ENCODE measurements at places on chromosomes 3 and 15. TPM values are rescaled to one million over a fixed set of nuclear protein-coding genes. Genes with fewer than 3 reads are reported as not detected.
A peak's percentile ranks its signal among the peaks of the same experiment; 100 is the strongest.

The TMEM266 gene
- total RNA-seq: not detected

The TMCO5A gene
- total RNA-seq: not detected

The ALG1L2 gene
- total RNA-seq: 1.6 TPM

The GHSR gene
- not detected for total RNA-seq

The GOLGA8R gene
- 0.54 TPM for total RNA-seq

The WDR49 gene
- total RNA-seq: not detected

The CCDC51 gene
- total RNA-seq: 21.5 TPM

The GOLGA8N gene
- 1.8 TPM for total RNA-seq

The TRMT10C gene
- 21.8 TPM for total RNA-seq

The HRG gene
- not detected for total RNA-seq

The ACP3 gene
- 23.5 TPM for total RNA-seq

GRCh38 chr3:47404955-47405790 lies 24.4 kb downstream of the PTPN23 start:
- no peak for DNase-seq

- DNase-seq: no peak
These were observed 116.9 kb downstream of the NFKBIZ start for GRCh38 chr3:101966226-101966625.

DNA sequence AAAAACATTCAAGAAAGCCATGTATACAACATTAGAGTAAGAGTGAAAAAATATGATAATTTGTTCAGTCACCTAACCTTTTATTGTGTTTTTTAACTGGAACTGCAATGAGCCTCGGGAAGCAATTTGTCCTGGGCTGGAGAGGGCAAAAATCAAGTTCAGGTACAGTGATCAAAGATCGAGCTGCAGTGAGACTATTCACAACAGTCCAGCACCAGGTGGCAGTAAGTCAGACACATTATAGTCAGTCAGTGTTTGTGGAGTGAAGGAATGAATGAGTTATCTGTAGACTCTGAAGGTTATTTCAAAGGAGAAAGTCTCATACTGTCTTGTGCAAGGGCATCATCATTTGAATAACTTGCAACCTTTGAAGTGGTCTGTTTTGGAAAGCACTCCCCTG lies 116.6 kb downstream of the CHDH start:
- no peak for DNase-seq

- no peak for DNase-seq
These were observed 6.0 kb downstream of the ANXA2 start for GRCh38 chr15:60391722-60392315.

- no peak for DNase-seq
These were observed 4.6 kb upstream of the P2RY14 start for GRCh38 chr3:151282921-151283320.

DNA sequence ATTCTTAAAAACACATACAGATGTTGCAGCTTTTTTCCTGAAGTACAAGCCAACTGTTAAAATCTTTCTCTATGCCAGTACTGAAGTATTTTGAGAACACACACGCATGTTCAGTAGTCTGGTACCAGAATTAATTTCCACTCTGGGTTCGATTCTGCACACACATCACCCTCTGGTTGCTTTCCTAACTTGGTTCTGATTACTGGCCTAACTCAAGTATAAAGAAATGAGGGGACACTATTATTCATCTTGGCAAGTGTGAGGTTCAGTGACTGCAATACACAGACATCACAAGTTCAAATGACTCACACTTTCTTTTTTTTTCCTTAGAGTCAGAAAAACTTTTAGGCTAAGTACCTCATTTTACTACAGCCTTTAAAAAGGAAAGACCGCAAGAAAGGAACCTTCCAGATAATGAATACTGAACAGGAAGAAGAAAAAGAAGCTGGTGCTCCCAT lies 37.4 kb upstream of the LDHAL6B start:
- DNase-seq: no peak

GRCh38 chr3:85482213-85482490 lies 523.4 kb downstream of the CADM2 start:
- DNase-seq: no peak

GRCh38 chr3:194870394-194871110 lies 184.9 kb downstream of the FAM43A start:
- peak; percentile 77 for DNase-seq

- no peak for DNase-seq
These were observed 380.3 kb downstream of the RSL24D1 start for GRCh38 chr15:54816401-54816800.

DNA sequence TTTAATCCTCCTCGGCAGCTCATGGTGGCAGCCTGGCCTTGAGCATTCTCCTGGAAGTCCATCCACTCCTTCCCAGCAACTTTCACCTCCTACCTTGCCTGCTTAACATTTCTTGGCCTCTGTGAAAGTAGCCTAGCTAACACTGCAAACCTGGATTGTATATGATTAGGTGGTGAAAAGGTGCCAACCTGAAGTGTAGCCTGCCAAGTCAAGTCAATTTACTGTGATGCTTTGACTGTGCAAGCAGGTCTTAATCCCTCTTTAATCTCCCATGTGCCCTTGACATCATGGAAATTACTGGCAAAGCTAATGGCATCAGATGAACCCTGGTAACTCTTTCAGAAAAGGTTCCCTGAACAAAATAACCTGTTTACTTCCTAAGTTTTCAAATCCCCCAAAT lies 169.7 kb upstream of the NR2F2 start:
- DNase-seq: no peak

DNA sequence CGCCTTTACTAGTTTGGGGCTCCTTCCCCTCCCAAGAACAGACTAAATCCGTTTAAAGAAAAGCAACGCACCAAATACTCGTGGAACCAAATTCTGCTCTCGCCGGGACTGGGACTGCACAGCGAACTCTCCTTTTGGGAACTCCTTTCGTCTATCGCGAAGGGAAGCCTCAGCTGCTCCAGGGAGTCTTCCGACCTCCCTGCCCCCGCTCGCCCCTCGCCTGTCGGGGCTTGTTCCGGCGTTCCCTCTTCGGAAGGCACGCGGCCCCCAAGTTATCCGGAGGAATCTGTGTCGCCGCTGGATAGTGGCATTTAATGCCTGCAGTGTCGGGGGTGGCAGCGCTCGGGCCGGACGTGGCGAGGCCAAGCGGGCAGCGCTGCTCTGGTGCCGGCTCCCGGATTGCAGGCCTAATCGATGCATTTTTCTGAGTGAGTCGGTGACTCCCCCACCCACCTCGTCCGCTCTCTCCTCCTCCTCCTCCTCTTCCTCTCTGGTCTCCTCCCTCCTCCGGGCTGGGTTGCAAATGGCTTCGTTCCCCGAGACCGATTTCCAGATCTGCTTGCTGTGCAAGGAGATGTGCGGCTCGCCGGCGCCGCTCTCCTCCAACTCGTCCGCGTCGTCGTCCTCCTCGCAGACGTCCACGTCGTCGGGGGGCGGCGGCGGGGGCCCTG lies at the start of gene TRIM71:
Gene TRIM71, plus strand, starts transcription at position 440 of the 671 bp plus-strand sequence. Its CDS starts 84 bp downstream, at position 524.
- no peak for DNase-seq

DNA sequence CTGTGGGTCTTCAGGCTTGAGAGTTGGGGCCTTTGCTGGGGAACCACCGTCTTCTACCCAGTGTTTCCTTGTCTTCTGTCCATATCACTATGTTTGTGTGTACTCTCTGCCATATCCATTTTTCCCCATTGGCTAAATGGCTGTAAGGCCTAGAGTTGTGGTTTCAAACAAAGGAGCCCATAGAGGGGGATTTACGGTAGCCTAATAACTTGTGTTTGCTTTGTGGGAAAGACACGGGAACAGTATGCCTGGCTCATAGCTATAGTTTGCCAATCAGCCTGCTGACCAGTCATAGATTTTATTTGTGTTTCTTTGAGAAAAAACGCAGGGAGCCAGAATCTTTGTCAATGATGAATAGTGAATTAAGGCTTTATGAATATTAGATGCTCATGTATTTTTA lies 554.8 kb downstream of the NAALADL2 start:
- DNase-seq: no peak

- no peak for DNase-seq
These were observed 2.8 kb upstream of the SSUH2 start for GRCh38 chr3:8647137-8647985.

DNA sequence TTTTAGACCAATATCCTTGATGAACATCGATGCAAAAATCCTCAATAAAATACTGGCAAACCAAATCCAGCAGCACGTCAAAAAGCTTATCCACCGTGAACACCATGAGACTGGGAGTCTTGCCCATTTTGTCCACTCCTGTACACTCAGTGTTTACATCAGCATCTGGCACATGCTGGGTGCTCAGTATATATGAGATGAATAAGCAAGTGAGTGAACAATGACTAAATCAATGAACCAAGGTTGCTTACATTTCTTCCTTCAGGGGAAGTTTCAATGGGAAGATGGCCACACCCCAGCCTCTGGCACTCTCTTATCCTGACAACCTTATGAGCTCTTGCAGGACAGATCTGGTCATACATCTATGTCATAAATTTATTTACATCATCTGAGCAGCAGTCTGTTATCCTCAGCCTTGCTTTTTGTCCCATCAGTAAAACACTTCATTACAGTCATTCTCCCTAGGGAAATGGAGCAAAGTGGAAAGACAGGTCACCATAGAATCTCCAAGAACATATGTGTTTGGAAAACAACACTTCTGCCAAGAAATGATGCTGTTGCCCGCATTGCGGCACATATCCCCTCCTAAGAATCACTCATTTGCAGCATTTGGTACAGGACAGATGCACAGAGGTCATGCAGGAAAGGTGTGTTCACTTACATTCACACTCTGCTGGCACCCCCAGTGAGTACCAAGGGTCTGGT lies 171.8 kb upstream of the EIF1B start:
- no peak for DNase-seq

- DNase-seq: no peak
These were observed 2.8 kb upstream of the FAM131A start for GRCh38 chr3:184334470-184335158.

- DNase-seq: no peak
These were observed 891 bp downstream of the ENTPD3 start for GRCh38 chr3:40387895-40388254.

GRCh38 chr3:33041909-33042308 lies 55.0 kb downstream of the GLB1 start:
- no peak for DNase-seq

DNA sequence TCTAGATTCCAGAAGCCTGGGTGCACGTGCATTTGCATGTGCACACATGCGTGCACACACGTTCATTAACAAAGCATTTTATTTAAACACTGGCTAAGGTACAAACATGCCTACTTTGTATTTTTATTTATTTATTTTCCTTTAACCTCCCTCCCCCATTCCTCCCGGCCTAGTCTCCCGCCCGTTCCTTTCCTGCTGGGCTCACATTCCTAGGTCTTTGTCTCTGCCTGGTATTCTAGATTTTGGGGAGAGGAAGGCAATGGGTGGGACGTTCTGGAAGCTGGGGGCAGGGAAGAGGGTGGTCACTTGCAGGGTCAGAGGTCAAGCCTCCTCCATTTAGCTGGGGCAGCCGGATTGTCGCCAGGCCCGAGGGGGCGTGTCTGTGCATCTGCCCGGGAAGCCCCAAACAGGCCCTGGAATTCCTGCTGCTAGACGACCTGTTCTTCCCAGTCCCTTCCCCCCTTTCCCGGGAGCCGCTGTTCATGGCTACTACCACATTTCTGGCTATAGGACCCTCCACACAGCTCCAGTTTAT lies 51.8 kb downstream of the TRIM71 start:
- no peak for DNase-seq

DNA sequence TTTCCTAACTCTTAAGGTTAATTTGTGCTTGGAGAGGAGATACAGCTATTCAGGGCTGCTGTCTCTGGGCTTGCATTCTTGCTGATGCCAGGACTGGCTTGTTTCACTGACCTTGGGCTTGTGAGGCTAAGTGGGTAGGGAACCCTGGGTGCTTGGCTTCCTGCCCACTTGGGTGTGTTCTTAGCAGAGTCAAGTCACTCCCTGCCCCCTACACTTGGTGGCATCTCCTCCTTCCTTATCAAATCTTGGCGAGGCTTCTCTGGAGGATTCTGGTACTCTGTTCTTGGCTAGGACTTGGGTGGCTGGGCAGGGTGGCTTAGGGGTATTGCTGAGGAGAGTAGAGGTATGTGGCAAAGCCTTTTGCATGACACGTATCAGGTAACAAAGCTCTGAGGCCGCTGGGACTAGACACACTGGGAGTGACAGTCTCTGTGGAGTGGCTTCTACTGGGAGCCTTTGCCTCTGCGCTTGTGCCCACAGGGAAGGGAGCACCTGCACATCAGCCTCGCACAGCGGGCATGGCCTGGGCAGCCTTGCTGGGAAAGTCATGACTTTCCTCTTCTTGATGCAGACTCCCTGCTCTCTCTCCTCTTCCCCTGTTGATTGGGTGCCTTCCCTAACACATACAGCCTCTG lies 41.8 kb downstream of the CHCHD6 start:
- peak; percentile 82 for DNase-seq

DNA sequence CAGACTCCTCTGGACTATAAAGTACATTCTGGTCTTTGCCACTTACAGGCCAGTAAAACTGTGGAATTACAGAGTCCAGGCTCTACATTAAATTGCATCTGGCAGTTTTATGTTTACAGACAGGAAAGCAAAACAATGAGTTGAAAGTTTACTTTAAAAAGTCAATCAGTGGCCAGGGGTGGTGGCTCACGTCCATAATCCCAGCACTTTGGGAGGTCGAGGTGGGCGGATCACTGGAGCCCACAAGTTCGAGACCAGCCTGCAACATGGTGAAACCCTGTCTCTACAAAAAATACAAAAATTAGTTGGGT lies 53.8 kb downstream of the TM4SF4 start:
- DNase-seq: no peak

DNA sequence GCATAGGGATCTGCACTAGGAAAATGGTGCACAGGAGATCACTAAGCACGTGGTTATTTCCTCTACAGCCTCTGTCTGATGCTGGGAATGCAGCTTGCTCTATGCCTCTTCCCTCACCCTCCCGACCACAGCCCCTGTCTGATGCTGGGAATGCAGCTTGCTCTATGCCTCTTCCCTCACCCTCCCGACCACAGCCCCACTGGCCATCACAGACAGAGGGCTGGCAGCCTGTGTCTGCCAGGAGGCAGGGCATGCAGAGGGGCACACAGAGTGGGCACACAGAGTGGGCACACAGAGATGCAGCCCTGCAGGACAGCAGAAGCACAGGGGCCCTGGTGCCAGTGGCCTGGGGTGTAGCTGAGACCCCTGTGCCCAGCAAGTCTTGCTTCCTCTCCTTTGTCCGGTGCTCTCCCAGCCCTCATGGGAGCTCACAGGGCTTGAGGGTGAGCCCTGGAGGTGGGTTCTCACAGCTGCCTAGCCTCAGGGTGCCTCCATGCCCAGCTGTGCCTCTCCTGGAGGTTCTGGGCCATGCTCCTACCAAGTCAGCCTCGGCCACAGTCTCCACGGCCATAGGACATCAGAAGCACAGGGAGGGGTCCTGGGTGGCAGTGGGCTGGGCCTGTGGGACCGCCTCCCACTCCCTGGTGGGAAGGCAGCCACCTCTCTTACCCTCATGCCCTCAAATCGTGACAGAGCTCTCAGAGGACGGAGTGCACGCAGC lies 65.8 kb downstream of the EXOG start:
- no peak for DNase-seq

GRCh38 chr3:103494011-103494410 lies 1059.2 kb downstream of the ZPLD1 start:
- DNase-seq: no peak

Data from colonic mucosa (tissue), 4 donors.